ENCODE measurements at places on chromosomes 12 and 14.

GRCh38 chr12:47818467-47819137 is 1.1 kb downstream of the HDAC7 start:
- DNase-seq: peak; percentile 46

DNA sequence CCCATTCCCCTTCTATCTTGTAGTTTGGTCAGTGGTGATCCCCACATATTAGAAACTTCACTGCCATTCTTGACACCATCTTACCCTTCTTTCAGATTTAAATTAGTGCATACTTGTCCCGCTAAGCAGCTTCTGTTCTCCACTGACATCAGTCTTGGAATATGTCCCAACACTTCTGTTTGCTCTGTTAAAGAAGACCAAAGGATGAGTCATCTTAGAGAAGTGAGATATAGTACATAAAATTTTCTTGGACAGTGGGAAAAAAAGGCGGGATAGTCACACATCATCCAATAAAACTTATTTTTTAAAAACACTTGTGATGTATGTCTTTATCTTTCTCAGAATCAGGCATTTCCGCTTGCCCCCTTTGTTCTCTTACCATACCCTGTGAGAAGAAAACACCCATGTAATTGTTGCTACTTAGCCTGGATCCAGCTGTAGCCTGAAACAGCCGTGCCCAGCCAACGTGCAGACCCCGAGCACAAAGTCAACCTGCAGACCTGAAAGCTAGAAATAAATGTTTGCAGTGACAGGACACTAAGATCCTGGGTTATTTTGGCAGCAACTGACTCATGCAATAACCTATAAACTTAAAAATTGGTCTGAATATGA is 100.1 kb upstream of the PDE3A start:
- no peak for DNase-seq

DNA sequence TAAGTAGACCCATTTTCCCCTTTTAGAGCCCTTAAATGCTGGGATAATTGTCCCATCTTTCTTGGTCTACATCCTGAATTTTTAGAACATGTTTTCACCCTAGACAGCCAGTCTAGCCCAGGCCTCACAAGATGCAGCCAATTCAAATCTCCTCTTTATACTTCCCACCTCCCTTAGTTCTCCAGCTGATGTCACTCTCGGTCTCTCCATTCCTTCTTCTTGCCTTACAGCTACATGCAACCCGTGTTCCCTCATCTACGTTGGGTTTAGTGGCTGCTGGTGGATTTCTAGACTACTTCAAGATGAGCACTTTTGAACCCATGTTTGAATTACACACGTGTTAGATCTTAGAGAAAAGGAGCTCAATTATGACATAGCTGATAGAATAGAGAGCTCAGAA is 132.0 kb downstream of the PPM1H start:
- DNase-seq: no peak

- no peak for DNase-seq
These were observed 33.9 kb upstream of the SLC38A2 start for GRCh38 chr12:46406352-46407027.

DNA sequence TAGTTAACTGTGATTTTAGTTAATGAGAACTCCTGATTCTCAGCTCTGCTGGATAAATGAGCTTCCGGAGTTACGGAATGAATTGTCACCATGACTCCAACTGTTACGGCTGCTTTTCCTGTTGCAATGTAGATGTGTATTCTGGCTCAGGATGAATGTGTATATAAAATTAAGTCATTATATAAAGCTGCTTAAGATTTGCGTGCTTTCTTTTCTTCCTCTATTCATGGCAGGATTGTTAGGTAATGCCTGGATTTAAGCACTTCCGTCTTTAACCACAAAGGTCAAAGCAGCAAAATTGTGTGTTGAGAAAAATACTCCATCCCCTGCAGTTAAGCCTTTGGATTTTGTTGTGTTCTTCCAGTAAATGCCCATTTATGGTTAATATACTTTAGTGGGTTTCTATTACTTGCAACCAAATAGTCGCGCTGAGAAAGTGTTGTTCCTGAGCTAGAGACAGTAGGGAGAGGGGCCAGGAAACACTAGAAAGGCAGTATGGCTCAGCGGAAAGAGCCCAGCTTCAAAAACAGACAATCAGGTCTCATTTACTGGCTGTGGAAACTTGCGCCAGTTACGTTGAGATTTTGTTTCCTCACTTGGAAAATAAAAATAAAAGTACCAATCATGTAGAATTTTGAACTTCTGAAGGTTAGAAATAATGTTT is 9.4 kb upstream of the CCDC175 start:
- no peak for DNase-seq

DNA sequence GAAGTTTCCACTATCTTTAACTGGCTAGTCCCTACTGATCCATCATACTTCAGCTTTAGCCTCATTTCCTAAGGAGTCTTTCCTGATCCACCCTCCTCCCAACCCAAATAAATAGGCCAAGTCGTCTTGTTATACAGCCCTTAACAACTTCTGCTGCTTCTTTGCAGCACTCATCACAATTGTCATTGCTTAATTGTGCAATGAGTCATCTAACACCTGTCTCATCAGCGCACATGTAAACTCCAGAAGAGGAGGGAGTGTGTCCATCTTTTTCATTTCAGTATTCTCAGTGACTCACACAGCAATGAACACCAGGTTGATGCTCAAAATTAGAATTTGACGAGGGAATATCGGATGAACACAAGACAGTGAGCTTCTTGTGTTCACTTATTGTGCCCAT is 87.3 kb downstream of the SUDS3 start:
- no peak for DNase-seq

DNA sequence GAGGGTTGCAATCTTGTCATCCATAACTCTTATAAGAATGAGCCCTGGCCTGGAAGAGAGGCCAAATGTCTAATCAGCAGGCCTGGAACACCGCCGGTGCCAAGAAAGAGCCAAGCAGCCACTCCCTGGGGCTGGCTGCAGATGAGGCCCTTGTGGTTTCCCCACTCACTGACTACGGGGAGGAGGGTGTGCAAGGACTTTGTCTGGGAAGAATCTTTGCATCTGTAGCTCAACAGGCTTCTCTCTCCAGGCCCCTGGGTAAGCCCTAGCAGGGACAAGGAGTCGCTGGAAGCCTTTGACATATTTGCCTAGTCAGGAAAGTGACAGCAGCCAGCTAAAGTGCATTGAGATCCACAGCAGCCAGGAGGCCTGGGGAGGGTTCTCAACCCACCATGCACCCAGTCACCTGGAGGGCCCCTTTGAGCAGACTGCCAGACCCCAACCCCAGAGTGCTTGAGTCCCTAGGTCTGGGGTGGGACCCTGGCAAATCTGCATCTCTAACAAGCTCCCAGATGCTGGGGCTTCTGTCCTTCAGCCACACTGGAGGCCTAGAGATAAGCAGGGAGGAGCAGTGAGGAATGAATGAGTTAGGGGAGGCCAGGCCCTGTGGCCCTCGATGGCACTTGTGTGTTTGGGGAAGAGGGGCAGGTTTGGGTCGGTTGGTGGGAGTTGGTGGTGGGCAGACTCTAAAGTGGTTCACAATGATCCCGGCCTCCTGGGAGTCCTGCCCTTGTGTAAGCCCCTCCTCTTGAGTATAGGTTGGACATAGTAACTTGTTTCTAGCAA is 13.9 kb upstream of the LRTM2 start:
- no peak for DNase-seq

GRCh38 chr12:8553088-8553627 is 12.5 kb upstream of the CLEC4E start:
- no peak for DNase-seq

GRCh38 chr12:46105735-46106134 is 115.4 kb upstream of the SCAF11 start:
- no peak for DNase-seq

GRCh38 chr12:81465876-81466275 is 293.3 kb downstream of the PPFIA2 start:
- no peak for DNase-seq

- DNase-seq: no peak
These were observed 455.8 kb downstream of the BCL11B start for GRCh38 chr14:98816195-98816594.

DNA sequence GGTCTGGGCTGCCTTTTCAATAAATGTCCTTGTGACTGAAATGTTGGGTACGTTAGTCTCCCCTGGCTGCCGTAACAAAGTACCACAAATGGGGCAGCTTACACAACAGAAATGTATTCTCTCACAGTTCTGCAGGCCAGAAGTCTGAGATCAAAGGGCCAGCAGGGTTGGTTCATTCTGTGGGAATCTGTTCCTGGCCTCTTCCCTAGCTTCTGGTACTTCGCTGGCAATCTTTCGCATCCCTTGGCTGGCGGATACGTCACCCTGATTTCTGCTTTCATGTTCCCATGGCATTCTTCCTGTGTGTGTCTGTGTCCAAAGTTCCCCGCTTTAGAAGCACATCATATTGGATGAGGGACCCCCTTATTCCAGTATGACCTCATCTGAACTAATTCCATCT is 95.8 kb upstream of the NCOR2 start:
- DNase-seq: no peak

- no peak for DNase-seq
These were observed 4.4 kb upstream of the CFL2 start for GRCh38 chr14:34718750-34719304.

DNA sequence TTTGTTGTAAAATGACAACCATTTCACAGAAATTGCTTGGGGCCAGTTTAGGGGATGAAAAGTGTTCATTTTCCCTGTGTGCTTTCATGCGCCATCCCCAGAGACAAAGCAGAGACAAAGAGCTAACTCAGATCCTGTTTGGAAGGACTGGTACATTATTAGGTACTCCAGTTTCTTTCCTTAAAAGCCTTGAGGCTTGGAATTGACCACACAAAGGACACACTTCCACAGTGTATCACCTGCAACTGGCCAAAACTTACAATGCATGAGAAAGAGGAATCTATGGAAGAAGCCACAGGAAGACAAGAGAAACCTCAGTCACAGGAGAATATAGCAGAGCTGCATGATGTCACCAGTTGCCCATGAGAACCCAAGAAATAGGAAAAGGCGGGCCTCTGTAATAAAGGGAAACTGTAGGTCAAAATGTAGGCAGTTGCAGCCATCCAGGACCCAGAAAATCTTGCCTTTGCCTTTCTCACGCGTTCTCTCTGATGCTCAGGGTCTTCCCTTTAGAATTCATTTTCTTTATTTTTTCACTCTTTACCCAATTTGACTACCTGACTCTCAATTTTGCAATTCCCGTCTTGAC is 339.0 kb downstream of the RMST start:
- no peak for DNase-seq

GRCh38 chr12:17169726-17170471 is 563.9 kb upstream of the LMO3 start:
- no peak for DNase-seq

DNA sequence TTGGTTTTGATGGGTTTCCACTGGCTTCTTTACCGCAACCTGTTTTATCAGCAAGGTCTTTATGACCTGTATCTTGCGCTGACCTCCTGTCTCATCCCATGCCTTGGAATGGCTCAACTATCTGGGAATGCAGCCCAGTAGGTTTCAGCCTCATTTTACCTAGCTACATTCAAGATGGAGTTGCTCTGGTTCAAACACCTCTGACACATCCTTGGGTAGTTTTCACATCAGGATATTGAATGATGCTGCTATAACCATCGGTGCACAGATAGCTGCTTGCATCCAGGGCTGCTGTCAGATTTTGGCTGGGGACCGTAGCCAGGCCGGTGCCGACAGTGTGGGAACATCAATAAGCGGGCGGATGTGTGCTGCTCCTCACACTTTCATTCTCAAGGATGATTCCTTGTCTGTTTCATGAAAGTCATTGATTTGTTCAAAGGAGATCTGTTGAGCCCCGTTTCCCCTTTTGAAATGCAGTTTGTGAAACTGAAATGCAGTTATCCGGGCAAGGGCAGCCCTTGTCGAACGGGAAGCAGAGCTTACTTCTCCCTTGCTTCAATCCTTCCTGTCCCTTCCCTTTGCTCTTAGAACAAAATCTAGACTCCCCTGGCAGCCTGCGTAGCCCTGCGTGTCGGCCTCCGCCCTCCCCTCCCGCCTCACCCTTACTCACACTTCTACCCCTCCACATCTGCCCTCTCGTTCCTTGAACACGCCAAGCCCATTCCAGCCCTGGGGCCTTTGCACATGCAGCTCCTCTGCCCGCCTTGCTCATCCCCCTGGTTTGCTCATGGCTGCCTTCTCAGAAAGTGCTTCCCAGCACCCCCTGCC is 49.2 kb upstream of the NCOR2 start:
- no peak for DNase-seq

DNA sequence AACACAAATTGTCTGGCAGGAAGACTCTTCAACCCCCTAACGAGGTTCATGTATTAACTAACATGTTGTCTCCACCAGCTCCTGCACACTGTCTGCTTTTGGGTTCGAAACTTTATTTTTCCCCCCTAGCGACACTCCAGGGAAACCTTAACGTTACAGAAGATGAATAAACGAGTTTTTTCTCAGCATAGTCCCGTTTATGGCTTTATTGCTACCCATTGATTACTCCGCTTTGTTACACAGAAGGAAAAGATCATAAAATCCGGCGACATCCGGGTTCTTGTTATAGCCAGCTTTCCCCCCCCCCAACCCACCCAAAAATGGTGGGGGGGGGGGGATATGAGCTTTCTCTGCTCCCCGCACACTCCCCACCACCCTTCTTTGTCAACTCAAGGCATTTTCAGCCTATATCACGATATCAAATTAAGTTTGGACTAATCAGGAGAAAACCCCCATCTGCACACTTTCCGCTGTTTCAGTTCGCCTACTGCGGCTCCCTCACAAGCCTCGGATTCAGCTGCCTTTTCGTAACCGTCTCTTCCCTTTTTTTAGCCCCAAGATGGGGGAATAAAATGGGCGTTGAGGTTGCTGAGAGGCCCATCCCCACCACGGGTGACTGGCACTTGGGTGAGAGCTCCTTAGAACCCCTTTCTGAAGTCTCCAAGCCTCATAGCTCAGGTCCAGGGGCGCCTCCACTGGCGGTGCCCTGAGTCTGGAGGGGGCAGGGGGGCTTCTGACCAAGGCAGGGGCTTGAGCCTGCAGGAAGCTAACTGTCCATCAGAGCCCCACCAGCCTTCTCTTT is 1.4 kb upstream of the HOXC6 start:
- DNase-seq: no peak

GRCh38 chr12:99110868-99111267 is 465.8 kb downstream of the APAF1 start:
- no peak for DNase-seq

DNA sequence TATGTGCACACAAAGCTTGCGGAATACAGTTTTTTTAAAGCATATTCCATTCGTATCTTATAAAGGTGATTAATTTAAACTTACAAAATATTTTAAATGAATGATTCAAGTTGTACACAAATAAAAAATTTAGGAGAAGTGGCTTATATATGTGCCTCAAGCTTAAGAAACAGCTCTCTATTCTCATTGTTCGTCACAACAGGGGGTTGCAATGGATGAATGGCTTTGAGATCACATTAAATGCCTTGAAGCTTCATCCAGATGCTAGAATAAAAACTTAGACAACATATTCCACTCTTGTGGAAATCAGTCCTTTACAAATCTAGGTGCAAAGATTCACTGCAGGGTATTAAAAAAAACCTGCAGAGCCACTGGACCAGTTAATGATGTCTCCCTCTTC is 303.9 kb upstream of the LRFN5 start:
- no peak for DNase-seq

- DNase-seq: no peak
These were observed 45.4 kb downstream of the TMTC1 start for GRCh38 chr12:29738365-29738764.

DNA sequence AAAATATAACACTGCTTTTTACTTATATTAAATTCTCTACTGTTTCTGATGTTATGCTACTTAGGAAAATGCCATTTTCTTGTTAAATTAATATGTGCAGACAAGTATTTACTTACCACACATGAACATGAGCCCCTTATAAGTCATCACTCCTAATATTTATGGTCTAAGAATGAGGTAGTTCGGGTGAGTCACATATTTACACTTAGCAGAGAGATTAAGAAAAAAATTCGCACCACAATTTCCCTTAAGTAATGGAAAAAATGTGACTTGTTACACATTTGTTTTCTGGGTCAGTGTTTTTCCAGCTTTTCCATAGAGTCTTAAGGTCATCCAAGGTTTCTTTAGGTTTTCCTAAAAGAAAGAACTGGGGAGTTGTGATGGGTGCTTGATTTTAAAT is 68.3 kb downstream of the RERG start:
- DNase-seq: no peak
